Fibroblast of lung (primary cell): ENCODE measurements at places on chromosomes 6 and 20. TPM values are rescaled to one million over a fixed set of nuclear protein-coding genes. Genes with fewer than 3 reads are reported as not detected.

APCDD1L gene
- 0.18 and 1.6 TPM in 2 replicates for polyA plus RNA-seq

ZNF391 gene
- polyA plus RNA-seq = 0.66 and 0.92 TPM in 2 replicates

SLC22A3 gene
- polyA plus RNA-seq = 0.03 TPM in 2 replicates

TREM1 gene
- 0.25 TPM in 1 of 2 replicates, not detected in the other for polyA plus RNA-seq

COL19A1 gene
- polyA plus RNA-seq = 0.01 TPM in 1 of 2 replicates, not detected in the other

DNMT3B gene
- polyA plus RNA-seq = 1.1 and 1.6 TPM in 2 replicates

LST1 gene
- not detected in 2 replicates for polyA plus RNA-seq

DNA sequence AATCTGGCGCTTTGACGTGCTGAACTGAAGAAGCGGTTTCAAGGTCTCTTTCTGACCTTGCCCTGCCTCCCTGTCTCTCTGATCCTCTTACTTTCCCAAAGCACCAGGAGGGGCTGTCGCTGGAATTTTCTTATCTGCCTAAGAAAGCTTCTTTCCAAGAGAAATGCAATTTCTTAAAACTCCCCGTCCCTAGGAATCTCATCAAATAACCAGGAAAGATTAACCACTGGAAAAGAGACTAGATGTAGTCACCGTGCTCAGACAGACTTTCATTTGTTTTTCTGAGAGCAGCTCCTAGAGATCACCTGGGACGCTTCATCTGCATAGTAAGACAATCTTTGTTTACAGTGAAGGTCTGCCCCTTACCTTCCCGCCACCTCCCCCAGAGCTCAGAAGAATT lies 38.6 kb downstream of the PDYN start:
- DNase-seq = no peak

- no peak for DNase-seq
Measured at GRCh38 chr20:44942264-44942973, 17.8 kb downstream of the TOMM34 start.

DNA sequence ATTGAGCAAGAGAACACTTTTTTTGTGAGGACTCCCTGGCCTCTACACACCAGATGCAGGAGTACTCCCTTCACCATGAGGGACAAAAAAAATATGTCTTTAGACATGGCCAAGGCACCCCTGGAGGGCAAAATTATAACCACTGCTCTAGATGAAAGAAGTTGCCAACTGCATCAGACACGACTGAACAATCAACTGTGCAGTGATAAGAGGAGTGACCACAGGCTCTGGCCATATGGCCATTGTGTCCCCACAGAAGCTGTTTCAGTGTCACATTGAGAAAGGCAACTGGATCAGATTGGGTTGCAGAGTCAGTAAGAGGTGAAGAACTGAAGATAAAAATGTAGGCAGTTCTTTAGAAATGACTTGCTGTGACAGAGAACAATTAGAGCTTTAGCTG lies 85.7 kb downstream of the C6orf118 start:
- no peak for DNase-seq

DNA sequence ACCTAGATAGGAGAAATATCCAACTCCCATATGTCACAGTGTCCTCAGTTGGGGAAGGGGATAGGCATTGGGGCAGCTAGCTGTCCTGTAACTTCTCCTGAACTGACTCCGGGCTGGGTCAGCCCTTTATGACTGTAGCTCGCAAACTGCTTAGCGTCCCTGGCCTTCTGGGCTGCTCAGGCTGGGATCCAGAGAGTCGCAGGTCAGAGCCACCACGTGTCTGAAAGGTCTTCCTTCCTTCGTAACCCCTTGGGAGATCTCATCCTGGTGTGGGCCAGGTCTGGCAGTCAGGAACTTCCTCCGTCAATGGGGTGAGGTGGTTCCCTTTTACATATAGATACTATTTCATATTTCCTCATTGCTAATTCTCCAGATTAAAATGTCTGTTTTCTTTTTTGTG lies 28.8 kb upstream of the HINT3 start:
- no peak for DNase-seq

DNA sequence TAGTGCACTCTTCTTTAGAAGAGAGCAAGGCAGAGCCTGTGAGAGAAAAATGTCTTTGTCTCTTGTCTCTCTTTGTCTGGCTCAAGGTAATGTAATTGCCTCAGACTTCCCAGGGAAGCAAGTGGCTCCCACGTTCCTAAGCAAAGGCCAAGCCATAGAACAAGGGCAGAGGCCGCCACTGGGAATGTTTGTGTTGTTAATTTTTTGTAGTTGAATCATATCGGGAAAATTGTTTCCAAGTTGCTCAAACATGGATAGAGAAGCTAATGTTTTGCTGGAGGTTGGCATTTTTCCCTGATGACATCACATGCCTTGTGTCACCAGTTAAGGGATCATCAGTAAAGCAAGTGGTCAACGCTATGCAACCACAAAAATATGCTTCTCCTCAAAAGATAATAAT lies 211.5 kb upstream of the FOXA2 start:
- peak; percentile 93 for DNase-seq

GRCh38 chr20:33680686-33681085 lies 5.5 kb downstream of the E2F1 start:
- DNase-seq = peak; percentile 48

DNA sequence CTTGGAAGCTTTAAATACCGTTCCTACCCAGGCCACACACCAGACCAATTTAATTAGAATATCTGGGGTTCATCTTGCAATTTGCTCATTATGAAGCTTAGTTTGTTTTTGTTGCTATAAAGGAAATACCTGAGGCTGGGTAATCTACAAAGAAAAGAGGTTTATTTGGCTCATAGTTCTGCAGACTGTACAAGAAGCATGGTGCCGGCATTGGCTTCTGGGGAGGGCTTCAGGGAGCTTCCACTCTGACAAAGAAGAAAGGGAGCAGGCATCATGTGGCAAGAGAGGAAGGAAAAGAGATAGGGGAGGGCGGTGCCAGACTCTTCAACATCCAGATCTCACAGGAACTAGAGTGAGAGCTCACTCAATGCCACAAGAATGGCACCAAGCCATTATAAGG lies 73.6 kb downstream of the RNF182 start:
- no peak for DNase-seq

- DNase-seq = peak; percentile 90
Measured at GRCh38 chr20:46070215-46070900, 19.4 kb downstream of the NCOA5 start.

- no peak for DNase-seq
Measured at GRCh38 chr6:166284640-166285039, 23.6 kb downstream of the PRR18 start.

- DNase-seq = no peak
Measured at GRCh38 chr6:97052896-97053295, 128.4 kb downstream of the KLHL32 start.

DNA sequence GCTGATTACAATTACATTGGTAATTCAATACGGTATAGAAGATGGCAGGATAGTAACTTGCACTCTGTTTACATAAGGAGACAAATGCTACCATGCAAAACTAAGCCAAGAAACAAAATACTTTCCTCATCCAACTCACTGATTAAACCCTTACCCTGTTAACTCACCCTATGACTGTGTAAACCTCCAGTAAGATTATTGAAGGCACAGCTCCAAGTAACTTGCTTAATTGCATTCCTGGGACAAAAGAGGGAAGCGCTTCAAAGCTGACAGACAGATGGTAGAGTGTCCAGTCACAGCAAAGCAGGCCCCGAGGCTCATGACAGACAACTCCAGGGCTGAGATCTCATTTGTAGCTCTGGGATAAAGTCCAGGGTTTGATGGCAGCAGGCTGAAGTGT lies 6.9 kb upstream of the KIF16B start:
- DNase-seq = peak; percentile 71
